ENCODE measurements at places on chromosomes 7 and 10.

DNA sequence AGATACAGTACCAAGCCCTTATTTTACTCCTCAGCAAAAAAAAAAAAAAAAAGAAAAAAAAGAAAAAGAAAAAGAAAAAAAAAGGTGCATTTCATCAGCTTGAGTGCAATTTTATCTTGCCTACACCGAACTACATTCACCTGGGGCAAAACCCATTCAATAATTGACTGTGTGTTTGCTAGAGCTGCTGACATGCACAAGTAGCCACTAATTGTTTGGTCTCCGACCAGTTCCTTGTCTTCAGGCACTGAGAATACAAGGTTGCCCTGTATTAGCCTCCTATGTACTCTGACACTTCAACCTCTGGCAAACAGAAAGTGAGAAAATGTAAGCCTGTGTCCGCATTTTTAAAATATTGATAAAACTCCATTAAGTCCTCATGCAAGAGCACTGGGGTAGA, 1579.4 kb upstream of the LRRTM3 start:
- no peak for DNase-seq

DNA sequence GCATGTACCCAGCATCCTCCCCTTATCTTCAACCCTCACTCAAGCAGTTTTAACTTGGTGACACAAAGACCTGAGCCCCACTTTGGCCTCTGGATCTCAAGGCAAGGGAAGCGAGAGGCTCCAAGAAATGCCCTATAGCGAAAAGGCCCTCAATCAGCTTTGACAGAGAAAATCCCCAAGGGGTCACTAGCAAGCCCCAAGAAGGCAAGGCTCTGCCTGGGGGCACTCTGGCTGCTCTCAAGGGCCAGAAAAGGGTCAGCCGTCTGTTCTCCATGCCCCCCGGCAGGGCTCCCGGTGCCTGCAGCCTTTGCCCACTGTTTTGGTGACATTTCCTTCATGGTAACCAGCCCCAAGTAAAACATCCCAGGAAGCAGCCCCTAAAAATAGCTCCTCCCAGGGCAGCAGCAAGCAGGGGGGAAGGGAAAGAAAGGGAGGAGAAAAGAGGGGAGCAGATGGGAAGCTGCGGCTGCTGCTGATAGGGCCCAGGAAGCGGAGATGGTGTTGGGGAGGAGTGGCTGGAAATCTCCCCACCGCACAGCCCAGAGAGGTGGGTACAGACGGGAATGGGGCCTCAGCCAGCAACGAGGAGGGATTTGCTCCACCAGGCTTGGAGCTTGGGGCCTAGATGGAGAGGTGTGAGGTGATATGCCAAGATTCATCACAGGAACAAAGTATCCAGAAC, 7.1 kb downstream of the CAMK2G start:
- no peak for DNase-seq

- no peak for DNase-seq
Observed at GRCh38 chr10:93701866-93702209, 554 bp downstream of the FRA10AC1 start.

DNA sequence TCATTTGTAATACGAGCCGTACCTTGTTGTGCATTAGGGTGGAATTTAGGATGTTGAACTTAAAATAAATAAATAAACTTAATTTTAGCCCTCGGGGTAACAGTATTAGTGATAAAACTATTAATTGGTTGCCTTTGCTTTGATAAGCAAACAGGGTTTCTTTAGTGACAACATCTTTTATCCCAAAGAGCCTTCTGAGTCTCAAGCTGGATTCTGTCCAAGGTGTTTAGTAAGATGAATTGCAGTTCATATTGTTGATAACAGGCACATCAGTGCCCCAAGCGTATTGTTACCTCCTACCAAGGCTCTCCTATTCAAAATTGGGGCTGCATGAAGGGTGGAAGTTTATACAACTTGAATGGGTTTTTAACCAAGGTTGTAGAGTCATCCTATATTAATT, 144.4 kb upstream of the CELF2 start:
- no peak for DNase-seq

DNA sequence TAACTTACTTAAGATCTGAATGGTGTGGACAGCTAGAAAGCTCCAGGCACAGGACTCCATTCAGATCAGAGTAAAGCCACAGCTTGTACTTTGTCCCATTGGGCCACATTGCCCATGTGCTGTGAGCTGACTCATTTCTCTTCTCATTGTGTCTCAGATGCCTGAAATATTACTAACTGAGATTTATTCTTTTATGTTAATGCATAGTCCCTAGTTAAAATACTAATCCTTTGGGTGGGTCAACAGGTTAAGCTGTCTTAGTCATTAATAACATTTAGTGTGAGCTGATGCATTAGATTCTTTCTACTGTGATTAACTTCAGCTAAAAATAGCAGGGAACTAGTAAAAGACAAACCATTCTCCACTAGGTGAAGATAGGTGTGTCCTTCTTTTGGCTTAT, 104.7 kb upstream of the ARMC3 start:
- no peak for DNase-seq

DNA sequence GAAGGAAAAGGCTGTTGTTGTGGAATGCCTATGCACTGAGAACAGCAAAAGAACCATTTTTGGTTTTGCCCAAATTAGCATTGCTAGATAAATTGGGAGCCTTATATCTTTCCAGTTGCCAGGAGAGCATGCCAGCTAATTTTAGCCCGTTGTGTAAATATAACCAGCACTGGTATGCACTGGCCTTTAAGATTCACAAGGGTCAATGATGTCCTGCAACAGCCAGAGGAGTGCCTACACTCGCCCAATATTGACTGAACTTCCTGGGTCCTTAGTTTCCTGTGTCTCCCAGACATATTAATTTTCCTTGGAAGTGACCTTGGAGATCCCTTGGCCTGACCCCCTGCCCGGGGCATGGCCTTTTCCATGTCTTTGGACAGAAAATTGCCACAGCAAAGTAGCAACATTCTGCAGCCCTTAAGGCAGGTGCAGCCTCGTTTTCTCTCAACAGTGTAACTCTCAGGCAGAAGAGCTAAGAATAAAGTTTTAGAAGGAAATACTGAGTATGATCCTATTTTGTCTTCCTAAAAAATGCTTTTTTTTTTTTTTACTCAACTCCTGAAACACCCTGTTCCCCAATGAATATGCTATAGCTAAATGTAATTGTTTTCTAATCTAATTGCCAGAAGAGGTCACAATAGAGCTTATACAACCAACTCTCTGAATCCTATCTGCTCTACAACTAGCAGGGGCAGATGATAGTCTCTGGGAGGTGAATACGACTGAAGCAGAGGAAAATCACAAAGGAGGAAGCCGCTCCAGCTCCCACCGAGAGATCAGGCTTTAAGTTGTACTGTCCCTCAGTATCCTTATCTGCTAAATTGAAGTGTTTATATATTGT, 131.9 kb upstream of the PCGF5 start:
- no peak for DNase-seq

- no peak for DNase-seq
Observed at GRCh38 chr10:103504181-103504783, 10.8 kb downstream of the NEURL1 start.

DNA sequence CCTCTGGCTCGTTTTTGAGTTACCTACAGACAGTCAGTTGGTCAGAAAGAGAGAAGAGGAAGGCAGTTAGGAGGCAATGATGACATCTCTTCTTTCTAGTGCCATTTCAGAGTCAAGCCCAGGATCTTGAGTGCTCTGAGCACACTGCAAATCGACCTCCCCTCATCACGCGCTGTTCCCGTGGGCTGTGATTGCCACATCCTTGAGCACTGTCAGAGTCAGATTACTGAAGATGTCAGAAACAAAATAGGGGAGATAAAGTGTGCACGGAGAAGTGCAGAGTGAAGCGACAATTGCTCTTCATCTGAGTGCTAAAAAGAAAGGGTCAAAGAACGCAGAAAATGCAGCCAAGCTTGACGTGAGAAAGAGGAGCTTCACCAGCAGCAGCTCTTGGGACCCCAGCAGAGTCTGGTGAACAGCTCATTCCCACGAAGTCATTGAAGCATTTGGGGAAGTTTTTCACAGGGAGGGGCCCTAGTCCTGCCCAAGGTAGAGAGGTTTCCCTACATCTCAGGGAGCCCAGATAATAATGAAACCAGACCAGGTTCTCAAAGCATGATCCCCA, 661.7 kb upstream of the AUTS2 start:
- DNase-seq, result no peak

- DNase-seq, result no peak
Observed at GRCh38 chr7:39417642-39418041, 148.6 kb upstream of the YAE1 start.

DNA sequence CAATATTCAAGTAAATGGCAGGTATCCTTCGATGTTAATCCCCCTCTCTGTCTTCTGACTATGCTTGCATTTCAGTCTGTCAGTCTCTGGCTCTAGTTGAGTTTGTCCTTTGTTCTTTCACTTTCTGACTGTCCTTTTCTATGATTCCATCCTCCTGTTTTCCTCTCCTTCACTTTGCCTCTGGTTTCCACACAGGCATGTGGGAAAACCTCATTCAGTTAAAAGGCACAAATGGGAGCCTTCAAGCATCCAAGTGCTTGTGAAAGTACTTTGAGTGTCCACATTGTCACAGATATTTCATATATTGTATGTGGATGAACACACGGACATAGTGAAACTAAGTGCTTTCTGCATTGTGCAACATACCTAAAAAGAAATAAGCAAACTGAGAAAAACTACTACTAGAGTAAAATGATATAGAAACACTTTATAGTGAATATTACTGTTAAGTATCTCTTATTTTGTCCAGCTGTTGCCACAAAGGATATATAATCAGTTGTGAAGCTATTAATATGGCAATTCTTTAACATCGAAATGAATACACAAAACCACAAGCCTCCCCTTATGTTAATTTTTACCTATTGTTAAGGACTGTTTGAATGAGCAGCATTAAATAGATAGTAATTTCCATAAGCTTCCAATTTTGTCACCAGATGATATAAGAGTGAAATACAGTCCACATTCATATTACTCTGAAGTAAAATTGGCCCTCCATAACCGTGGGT, 71.7 kb downstream of the NRBF2 start:
- no peak for DNase-seq

GRCh38 chr7:80770061-80770460, 131.6 kb downstream of the CD36 start:
- DNase-seq, result no peak
